ENCODE measurements at places on chromosomes 4 and X.

- no peak for DNase-seq
These were observed 789 bp upstream of the SRPX start for GRCh38 chrX:38221391-38221929.

- DNase-seq, result no peak
These were observed 41.8 kb upstream of the PACRGL start for GRCh38 chr4:20658456-20658855.

GRCh38 chrX:14039344-14039743, 9.7 kb upstream of the GEMIN8 start:
- DNase-seq, result peak; percentile 35

DNA sequence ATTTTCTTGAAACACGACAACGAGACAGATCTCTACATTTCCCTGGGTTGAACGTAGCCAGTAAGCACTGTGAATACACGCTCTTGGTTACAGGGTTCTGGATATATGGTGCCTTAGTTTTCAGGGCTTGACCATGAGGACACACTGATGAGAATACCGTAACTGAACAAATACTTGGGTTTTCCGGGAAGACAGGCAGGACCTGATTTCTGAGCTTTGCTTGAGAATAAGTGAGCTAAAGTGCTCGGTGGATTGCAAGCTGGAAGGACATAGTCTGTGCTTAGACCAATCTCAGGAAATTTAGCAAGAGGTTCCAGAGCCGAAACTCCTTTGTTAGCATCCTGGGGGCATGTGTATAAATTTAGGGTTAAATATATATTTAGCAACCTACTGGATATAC, 876 bp upstream of the TACR3 start:
- no peak for DNase-seq

DNA sequence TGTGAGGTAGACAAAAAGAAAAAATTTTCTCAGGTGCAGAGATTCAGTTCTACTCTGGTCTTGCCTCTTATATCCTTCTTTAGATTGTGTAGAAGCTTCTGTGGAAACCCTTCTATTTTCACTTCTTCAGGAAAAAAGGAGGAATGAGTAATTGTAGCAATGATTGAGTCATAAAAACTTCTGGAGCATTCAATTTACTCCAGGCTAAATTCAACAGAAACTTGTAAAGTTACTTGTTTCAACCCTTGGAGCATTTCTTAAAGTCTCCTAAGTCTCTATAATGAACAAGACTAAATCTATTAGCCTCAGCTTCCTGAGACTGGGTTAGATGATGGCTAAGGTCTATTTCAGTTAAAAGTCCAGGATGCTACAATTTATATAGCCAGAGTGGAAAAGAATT, 29.9 kb downstream of the BOD1L1 start:
- DNase-seq, result no peak

- no peak for DNase-seq
These were observed 999.2 kb downstream of the ADGRL3 start for GRCh38 chr4:62199291-62199810.

GRCh38 chr4:163492951-163493504, 1.5 kb upstream of the TMA16 start:
- DNase-seq, result no peak

- no peak for DNase-seq
These were observed 66.1 kb downstream of the DCHS2 start for GRCh38 chr4:154425514-154425913.

DNA sequence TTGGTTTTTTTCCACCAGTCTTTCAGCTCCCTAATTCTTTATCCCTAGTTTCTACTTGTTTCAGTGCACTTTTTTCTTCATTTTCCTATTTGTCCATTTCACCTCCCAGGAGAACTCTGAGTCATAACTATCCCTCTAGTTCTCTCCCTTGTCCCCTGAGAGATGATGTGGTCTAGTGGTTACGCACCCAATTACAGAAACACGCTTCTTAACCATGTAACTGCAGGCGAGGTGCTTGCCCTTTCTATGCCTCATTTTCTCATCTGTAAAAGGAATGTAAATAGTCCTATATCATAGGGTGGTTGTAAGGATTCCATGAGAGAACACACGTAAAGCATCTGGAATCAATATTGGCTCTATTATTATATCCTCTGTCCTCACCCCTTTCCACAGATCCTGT, 8.8 kb upstream of the GRPR start:
- no peak for DNase-seq
